Activated B cell treated with CpG ODN at 0.5 μM for 24 hours (primary cell): ENCODE measurements at places on chromosomes 2 and 18.

DNA sequence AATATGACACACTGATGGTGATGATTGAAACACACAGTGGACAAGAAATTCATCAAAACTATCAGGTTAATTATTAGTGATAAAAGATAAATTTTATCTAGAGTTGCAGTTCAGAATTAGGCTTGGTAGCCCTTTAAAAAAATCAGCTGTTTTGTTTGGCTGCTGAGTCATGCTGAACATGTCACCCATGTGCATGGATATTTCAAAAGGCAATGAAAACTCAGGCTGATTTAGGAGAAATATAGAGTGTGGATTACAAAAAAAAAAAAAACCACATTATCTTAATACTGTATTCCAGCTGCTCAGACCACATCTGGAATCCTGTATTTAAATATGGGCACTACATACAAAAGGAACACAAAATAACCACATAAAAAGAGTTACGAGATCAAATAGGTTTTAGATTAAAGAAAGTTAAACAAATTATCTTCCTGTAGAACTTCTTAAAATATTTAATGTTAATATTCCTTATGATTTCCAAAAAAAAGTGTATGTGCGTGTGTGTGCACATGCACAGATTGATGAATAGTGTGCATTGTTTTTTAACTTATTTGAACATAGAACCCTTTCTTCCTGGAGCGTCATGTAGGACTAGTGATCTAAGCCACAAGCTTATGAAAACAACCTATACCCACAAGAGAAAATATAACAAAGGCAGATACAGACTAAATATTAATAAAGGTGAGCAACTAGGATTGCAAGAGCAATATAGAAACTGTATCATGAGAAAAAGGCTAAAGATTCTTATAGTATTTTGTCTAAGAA, 186.2 kb downstream of the STK39 start:
- no peak overlapping the region for H3K27ac ChIP-seq
- DNase-seq, result no peak
- H3K4me1 ChIP-seq, result no peaks in the 10 kb centered on the region
- peaks cover 31% of the 10 kb centered on the region for H3K36me3 ChIP-seq

GRCh38 chr2:141311430-141311829, 819.4 kb downstream of the LRP1B start:
- H3K27ac ChIP-seq, result no peak overlapping the region
- no peak overlapping the region for H3K4me3 ChIP-seq

GRCh38 chr2:136319237-136319636, 201.3 kb upstream of the CXCR4 start:
- DNase-seq, result no peak
- H3K27ac ChIP-seq, result no peak overlapping the region
- no peaks in the 10 kb centered on the region for H3K36me3 ChIP-seq
- H3K27me3 ChIP-seq, result no peaks in the 10 kb centered on the region

GRCh38 chr2:101706819-101707177, 9.3 kb downstream of the MAP4K4 start:
- peaks cover 52% of the 10 kb centered on the region for H3K36me3 ChIP-seq
- no peaks in the 10 kb centered on the region for H3K27me3 ChIP-seq
- H3K4me3 ChIP-seq, result peak overlapping the region; percentile 62
- peak overlapping the region; percentile 77 for H3K27ac ChIP-seq
- H3K4me1 ChIP-seq, result peaks cover 19% of the 10 kb centered on the region
- no peak for DNase-seq

DNA sequence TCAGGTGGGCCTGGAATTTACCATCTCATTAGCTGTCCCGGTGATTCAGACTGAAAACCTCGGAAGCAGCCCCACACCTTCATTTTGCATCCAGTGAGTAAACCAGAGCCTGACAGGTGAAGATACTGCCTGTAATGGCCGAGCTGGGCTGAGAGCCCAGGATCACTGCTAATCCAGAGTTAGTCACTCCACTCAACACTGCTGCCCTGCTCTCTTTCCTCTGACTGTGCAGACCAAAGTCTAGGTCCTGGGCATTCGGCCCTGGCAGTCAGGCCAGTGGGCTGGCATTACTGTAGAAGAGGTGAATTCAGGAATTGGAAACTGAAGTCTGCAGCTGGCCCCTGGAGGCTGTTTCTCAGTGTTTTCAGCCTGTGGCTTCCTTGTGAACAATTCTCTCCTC, 44.3 kb downstream of the TMEM17 start:
- H3K27me3 ChIP-seq, result no peaks in the 10 kb centered on the region
- H3K36me3 ChIP-seq, result no peaks in the 10 kb centered on the region
- H3K27ac ChIP-seq, result no peak overlapping the region

DNA sequence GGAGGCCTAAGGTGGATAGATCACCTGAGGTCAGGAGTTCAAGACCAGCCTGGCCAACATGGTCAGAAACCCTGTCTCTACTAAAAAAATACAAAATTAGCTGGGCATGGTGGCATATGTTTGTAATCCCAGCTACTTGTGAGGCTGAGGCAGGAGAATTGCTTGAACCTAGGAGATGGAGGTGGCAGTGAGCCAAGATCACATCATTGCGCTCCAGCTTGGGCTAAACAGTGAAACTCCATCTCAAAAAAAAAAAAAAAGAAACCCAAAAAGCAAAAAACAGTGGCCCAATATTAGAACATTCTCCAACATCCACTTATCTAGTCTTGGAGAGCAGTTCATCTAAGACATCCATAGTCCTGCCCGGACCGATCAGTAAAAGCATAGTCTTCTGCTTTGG, 260.4 kb downstream of the MREG start:
- H3K36me3 ChIP-seq, result no peaks in the 10 kb centered on the region
- H3K4me1 ChIP-seq, result no peaks in the 10 kb centered on the region
- no peak overlapping the region for H3K27ac ChIP-seq
- no peaks in the 10 kb centered on the region for H3K27me3 ChIP-seq
